ENCODE measurements at places on chromosomes 11 and 22.

GRCh38 chr11:134248910-134249480 lies 4.2 kb downstream of the THYN1 start:
- DNase-seq = no peak

GRCh38 chr22:46649141-46650077 lies 29.2 kb downstream of the GRAMD4 start:
- DNase-seq = no peak

GRCh38 chr22:37896939-37897338 lies 9.2 kb upstream of the MICALL1 start:
- DNase-seq = no peak

- DNase-seq = no peak
Observed at GRCh38 chr11:24298146-24298545, 198.7 kb upstream of the LUZP2 start.

- peak; percentile 41 for DNase-seq
Observed at GRCh38 chr11:44793350-44794090, 66.8 kb downstream of the TSPAN18 start.

DNA sequence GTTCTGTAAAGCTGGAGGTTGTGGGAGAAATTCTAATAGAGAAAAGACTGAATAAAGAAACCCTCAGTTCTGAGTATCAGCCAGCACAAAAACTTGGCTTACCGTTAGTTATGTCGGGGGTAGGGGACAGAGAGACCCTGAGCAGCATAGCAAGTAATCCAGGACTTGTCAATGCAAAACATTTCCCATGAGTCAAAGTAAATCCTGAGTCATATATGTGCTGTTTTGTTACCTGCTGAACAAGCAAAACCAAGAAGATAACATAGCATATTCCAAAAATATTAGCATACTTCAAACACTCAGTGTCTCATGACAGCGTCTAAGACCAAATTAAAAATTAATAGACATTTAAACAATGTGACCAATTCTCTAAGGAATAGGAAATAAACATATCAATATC lies 75.1 kb upstream of the LUZP2 start:
- no peak for DNase-seq

DNA sequence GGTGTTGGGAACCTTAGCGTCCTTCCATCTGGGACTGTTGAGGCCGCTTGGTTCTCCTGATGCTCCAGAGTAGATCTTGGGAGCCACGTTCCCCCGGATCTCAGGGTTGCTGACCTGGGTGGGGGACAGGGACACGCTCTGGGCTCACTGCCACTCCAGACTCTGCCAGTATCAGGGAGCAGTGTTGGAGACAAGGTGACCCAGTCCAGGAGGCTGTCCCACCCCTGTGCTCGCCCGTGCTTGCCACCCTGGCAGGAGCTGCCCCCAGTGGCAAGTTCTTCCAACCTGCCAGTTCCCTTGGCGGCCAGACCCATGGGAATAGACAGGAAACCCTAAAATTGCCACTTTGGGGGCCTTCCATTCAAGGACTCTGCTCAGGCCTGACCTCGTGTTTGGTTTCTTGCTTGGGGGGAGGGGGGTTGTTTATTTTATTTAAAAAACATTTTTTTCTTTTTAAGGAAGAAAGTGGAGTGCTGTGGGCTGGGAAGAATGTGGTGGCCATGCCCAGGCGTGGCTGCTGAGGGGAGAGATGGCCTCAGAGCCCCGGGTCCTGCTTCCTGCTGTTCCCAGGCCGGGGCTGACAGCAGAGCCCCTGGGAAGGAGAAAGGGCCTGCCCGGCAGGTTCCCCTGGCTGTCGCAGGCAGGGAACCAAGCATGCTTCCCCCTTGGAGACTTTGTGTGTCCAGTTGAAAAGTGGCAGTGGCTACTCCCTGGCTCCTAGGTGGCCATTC lies 7.2 kb downstream of the GRK2 start:
- no peak for DNase-seq

DNA sequence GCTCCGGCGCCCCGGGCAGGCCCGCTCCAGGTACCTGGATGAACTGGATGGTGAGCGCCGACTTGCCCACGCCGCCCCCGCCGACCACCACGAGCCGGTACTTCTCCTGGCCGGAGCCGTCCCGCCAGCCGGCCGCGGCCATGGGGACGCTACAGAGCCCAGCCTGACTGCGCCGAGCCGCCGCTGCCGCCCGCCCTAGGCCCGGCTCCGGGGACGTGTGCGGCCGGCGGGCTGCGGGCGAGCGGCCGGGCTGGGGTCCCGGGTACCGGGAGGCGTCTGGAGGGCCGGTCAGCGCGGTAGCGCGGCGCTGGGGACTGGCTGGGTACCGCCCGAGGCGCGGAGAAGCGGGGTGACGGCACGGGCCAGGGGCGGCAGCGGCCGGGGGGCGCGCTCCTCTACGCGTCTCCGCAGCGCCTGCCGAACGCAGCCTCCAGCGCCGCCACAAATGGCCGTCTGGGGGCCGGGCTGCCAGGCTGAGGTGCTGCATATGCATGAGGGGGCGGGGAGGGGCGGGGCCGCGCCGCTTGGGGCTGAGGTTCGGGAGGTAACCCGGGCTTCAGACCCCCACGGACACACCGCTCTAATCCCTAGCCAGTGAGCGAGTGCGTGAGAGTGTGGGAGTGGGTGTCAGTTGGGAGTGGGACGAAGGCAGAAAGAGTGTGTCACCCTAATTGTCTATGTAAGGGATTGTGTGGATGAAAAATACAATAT lies at the start of gene RRAS2:
Gene RRAS2, minus strand, starts transcription at position 455 of the 711 bp plus-strand sequence. Its CDS starts 313 bp downstream, at position 142.
- peak; percentile 83 for DNase-seq

DNA sequence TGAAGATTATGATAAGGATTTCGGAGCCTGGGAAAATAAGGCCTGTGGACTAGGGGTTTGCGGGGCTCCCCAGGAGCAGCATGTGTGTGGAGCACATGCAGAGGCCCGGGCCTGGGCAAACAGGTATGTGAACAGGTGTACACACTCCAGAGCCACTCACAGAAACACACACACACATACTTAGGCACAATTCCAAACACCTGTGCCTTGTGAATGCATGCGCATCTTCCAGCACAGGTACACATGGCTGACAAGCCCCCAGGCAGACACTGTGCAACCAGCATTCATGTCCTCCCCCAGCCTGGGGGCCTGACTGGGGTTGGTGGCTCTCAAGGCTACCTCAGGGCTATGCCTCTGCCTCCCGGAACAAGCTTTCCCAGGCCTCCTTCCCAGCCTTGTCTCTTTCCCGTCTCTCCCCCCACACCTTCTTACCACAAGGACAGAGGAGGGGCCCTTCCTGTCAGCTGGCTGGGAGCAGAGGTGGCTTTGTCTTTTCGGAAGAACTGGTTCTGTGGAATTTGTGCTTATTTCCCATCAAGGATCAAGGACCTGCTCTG lies 2.6 kb upstream of the P2RY6 start:
- peak; percentile 1 for DNase-seq

DNA sequence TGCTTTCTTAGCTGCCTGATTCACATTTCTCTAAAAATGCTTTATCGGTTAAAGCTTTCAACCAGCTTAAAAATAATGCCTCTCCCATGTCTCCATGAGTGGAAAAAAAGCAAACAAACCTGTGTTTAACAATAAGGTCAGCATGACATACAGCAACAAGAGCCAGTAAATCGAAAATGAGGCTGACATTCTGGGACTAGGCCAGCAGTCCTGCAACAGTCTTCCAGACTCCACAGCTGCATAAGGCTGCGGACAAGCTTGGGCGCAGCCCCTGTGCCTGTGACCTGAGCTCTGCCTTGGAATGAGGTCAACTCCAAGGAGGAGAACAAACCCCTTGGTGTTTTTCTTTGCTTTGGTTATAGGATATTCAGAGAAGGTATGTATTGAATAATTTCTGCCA lies 95.5 kb downstream of the PGR start:
- DNase-seq = peak; percentile 17
